Activated T-helper 1 cell treated with anti-CD3 and anti-CD28 coated beads, Interleukin-2, amount 50 U/mL, for 16 hours (primary cell): ENCODE measurements at places on chromosomes 11 and 22.

- DNase-seq, result no peak
Measured at GRCh38 chr11:120017582-120018150, 120.2 kb downstream of the TRIM29 start.

GRCh38 chr11:66015454-66015881 lies 3.7 kb downstream of the CST6 start:
- no peak for DNase-seq

- DNase-seq, result no peak
Measured at GRCh38 chr11:82980292-82980691, 78.8 kb downstream of the DDIAS start.

GRCh38 chr22:32917577-32918354 lies 116.3 kb downstream of the TIMP3 start:
- no peak for DNase-seq

GRCh38 chr11:130995266-130995665 lies 79.0 kb upstream of the SNX19 start:
- DNase-seq, result no peak

DNA sequence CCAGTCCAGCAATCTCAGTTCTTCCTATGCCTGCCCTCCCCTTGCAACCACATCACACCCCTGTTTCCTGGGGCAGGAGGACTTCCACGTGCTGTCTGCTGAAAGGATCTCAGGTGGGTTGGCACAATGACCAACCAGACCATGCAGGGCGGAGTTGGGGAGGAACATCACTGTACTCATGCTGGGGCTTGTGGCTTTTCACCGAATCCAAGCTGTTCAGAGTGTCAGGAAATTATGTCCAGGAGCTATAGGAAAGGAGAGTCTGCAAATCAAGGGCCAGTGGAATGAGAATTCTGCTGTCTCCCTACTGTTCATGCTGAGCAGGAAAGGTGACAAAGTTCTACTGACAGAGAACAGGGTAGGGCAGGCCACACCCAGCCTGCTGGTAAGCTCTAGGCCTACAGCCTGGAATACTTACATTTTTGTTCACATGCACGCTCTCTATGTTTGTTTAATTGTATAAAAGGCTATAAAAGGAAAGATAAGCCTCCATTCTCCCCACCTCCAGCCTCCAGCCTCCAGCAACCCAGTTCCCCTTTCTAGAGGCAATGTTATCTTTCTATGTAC lies 1.7 kb upstream of the PLAAT2 start:
- no peak for DNase-seq

GRCh38 chr11:284105-285020 lies 4.6 kb upstream of the PGGHG start:
- DNase-seq, result no peak

DNA sequence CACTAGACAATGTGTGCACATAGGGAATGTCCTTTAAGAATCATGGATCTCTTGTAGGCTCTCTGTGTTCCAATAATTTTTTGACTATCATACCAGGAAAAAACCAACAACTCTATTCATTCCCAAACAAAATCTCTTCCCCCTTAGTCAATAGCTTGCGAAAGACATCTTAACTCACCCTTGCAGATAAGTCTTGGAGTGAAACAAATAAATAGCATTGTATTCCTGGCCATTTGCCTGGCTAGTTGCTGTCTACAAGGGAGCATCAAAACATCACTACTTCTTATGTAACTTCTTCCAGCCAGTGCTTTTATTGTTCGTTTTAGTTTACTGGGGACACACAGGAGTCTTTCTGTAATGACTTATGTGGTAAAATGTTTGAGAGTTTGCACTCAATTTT lies 29.4 kb downstream of the SCN3B start:
- DNase-seq, result no peak

DNA sequence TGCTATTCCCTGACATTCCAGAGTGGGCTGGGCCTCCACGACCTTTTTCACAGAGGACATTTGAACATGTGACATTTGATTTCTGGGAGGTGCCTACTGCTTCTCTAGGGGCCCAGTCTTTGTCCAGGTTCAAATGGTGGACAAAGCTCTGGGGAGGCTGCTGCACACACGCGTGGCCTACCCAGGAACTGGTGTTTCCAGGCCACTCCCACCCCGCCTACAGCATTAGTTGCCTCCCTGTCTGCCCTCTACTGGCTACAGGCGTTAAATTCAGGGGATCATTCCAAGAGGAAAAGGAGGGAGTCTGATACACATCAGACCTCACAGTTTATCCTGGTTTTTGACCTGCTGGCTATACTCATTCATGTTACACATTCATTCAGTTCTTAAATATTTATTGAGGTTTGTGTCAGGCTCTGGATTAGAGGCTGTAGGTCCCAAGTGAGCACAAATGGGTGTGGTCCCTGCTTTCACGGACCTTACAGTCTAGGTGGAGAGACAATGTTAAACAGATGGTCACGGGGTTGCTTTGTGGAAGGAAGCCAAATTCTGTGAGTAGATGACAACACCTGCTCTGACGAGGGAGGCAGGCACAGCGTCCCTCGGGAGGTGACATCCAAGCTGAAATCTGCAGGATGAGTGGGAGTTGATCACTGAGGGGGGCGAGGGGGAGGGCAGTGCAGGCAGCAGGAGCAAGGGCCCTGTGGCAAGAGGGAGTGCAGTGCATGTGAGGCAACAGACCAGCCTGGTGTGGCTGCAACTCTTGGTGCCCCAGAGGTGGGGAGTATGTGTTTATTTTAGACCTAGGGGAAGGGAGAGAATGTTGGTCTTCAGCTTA lies 11.8 kb downstream of the TUB start:
- DNase-seq, result no peak

- no peak for DNase-seq
Measured at GRCh38 chr22:24706732-24707469, 67.6 kb downstream of the PIWIL3 start.

GRCh38 chr11:121465709-121466062 lies 12.9 kb upstream of the SORL1-AS1 start:
- no peak for DNase-seq

GRCh38 chr11:111417766-111418435 lies 38.8 kb upstream of the POU2AF1 start:
- no peak for DNase-seq

DNA sequence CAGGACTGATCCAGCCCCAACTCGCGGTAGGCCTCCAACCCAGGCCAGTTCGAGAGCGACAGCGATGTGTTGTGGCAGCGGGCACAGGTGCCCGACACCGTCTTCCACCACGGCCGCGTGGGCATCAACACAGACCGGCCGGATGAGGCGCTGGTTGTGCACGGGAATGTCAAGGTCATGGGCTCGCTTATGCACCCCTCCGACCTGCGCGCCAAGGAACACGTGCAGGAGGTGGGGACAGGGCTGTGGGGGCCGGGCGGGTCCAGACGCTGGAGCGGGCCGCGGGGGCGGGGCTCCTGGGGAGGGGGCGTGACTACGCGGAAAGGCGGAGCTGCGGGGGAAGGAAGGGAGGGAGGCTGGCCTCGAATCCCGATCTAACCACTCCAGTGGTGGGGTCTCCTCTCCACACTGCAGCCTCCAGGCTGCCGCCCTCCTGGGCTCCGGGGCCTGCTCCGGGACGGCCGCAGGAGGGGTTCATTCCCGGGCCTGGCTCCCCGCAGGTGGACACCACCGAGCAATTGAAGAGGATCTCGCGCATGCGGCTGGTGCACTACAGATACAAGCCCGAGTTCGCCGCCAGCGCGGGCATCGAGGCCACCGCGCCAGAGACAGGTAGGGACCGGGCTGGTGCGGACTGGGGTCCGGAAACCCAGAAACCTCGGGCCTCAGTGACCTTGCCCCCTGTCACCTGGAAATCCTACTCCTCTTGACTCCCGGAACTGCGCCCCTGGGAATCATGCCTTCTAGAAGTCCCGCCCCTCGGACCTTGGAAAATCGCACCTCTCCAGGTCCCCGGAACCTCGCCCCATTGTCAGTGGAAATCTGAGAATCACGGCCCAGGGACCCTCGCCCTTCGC lies 14.9 kb downstream of the TMEM258 start:
- DNase-seq, result peak; percentile 44

DNA sequence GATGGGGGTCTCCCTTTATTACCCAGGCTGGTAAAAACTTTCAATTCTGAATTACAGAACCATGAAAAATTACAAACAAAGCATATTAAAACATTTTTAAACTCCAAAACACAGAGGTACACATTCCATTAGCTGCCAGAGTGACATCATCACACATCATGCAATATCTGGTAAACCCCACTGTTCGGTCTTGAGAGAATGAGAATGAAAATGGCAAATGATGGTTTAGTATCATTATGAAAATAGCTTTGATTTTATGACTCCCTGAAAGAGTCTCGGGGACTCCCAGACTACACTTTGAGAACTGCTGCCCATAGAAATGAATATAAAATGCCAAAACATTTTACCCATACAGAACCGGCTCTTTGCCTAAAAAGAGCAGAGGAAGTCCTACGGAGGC lies 18.8 kb downstream of the LARGE2 start:
- DNase-seq, result no peak

GRCh38 chr11:104623518-104623917 lies 274.7 kb downstream of the CASP12 start:
- no peak for DNase-seq

GRCh38 chr11:10438458-10438857 lies 16.6 kb upstream of the AMPD3 start:
- no peak for DNase-seq

DNA sequence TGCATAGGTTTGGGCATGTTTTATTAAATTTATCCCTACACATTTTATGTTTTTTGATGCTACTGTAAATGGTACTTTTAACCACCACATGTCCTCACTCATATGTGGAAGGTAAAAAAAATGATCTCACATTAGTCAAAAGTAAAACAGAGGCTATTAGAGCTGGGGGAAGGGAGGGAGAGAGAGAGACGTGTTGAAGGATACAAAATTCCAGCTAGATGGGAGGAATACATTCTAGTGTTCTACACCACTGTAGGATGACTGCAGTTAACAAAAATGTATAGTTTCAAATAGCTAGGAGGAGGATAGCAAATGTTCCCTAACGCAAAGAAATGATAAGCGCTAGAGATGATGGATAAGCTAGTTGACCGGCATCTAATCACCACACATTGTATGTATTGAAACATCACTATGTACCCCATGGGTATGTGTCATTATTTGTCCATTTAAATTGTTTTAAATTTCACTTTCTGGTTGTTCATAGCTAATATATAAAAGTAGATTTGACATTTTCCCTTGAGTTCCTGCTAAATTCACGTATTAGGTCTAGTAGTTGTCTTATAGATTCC lies 9.9 kb upstream of the GNB1L start:
- DNase-seq, result no peak

DNA sequence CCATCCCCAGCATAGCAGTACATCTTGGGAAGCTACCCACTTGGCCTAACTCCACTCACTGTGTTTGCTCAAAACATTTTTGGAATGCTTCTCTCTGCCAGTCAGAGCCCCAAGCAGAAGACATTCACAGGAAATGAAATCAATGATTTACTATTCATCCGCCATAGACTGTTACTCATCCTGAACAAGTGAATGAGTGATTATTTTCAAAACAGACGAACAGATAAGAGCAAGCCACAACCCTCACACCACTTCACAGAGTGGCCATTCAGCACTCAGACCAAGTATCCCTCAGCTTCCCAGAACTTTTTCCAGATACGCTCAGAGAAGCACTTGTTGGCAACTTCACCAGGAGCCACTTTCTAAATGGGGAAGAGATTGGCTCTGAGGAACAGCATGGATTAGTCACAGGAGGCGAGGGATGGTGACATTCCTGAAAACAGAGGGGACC lies 13.0 kb upstream of the UBASH3B start:
- DNase-seq, result no peak

GRCh38 chr11:91296629-91297028 lies 928.0 kb upstream of the FAT3 start:
- DNase-seq, result no peak

- no peak for DNase-seq
Measured at GRCh38 chr11:62504158-62504973, 42.2 kb downstream of the AHNAK start.

DNA sequence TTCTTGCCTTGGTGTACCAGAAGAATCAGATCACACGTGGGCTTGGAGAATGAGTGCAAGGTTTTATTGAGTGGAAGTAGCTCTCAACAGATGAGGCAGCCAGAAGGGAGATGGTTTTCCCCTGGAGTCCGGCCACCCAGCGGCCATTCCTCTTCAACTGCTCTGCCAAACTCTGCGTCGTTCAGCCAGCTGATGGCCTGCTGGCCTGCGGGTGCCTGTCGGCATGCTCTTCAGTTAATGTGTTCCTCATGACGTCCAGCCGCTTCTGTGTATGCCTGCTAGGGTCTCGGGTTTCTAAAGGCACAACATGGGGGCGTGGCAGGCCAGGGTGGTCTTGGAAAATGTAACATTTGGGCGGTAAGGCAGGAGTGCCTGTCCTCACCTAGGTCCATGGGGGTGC lies 487.9 kb upstream of the LRRC4C start:
- DNase-seq, result no peak

DNA sequence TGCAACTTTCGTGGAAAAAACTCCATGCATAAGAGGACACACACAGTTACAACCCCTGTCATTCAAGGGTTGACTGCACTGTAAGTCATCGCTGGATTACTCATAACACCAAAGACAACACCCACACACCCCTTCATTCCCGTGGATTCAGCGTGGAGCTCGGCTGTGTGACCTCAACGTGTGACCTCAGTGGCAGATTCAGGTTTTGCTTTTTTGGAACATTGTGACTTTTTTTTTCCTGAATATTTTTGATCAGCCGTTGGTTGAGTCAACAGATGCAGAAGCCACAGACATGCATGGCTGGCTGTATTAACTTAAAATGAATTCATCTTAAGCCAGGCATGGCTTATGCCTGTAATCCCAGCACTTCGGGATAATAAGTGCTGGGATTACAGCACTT lies 19.7 kb upstream of the MUC5AC start:
- DNase-seq, result no peak

- no peak for DNase-seq
Measured at GRCh38 chr11:28086569-28086968, 21.4 kb downstream of the KIF18A start.

GRCh38 chr22:46009730-46010129 lies 32.8 kb upstream of the WNT7B start:
- DNase-seq, result no peak

DNA sequence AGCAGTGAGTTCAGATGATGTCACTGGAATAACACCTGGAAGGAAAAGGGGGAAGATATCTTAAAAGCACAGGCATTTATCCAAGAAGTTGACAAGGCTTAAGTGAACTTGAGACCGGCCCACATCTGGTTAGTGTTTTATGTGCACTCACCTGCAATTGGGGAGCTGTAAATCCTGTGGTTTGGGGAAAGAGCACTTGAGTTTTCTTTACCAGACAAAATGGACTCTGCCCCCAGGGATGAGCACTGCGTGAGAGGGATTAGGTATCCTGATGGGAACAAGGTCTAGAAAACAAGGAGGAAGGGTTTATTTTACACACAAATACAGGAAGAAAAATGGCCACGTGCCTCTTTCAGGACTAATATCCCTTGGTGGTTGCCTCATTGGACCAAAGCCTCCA lies 15.2 kb downstream of the E2F8 start:
- no peak for DNase-seq

GRCh38 chr11:68036141-68036716 lies 2.6 kb upstream of the TCIRG1 start:
- no peak for DNase-seq

DNA sequence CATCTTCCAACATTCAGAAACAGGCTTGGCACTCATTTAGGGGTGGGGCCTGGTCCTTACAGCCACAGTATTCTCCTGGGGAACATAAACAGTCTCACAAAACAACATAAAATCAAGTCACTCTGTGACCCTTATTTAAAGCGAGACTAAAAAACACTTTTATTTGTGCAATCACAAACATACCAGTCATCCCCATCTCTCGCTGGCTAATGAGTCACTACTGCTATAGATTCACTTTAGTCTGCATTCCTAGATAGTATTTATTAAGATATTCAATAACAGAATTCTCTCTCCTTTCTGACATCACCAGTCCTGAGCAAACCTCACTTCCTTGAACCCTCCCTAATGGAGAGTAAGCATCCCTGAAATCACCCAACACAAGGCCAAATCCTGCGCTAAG lies 68.0 kb downstream of the ZBTB44 start:
- DNase-seq, result no peak
